ENCODE measurements at places on chromosomes 7 and 10. TPM values are rescaled to one million over a fixed set of nuclear protein-coding genes. Genes with fewer than 3 reads are reported as not detected.
A peak's percentile ranks its signal among the peaks of the same experiment; 100 is the strongest.

GRCh38 chr10:19785366-19785765, 30.9 kb upstream of the PLXDC2 start:
- DNase-seq, result no peak

DNA sequence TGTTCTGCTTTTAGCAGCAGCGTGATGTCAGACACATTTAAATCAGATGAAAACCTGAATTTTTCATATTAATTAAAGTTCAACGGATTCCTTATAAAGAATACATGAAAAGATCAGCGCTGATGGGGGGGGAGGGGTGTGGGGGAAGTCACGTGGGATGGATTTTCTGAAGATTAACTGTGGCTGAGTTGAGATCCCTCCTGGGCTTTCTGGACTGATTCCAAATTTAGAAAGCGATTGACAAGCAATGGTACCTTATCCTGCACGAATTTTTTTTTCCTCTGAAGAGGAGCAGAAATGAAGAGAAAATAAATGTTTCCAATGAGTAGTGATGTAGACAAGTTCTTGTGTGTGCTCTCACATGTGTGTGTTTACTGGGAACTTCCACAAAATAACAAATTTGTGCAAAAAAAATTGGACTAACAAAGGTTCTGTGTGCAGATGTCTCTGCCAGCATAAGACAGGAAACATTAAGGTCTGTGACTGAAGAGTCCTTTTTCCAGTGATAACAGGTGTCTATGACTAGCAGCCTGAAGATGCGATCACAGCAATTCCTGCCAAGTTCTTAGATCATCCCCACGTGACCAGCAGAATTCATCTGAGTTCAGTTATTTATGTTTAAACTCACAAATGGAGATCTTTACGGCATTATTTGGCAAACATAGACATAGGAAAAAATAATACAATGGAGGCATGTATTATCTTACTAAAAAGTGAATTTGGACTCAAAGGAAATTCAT, 585.2 kb upstream of the CELF2 start:
- DNase-seq, result no peak

GRCh38 chr7:1542841-1543747, 12.6 kb downstream of the MAFK start:
- no peak for DNase-seq

GRCh38 chr7:97022491-97023306, 1.9 kb downstream of the DLX5 start:
- no peak for DNase-seq

GRCh38 chr10:72808001-72808400, 85.5 kb upstream of the OIT3 start:
- no peak for DNase-seq

GRCh38 chr7:29878081-29878688, 71.9 kb downstream of the WIPF3 start:
- DNase-seq, result no peak

DNA sequence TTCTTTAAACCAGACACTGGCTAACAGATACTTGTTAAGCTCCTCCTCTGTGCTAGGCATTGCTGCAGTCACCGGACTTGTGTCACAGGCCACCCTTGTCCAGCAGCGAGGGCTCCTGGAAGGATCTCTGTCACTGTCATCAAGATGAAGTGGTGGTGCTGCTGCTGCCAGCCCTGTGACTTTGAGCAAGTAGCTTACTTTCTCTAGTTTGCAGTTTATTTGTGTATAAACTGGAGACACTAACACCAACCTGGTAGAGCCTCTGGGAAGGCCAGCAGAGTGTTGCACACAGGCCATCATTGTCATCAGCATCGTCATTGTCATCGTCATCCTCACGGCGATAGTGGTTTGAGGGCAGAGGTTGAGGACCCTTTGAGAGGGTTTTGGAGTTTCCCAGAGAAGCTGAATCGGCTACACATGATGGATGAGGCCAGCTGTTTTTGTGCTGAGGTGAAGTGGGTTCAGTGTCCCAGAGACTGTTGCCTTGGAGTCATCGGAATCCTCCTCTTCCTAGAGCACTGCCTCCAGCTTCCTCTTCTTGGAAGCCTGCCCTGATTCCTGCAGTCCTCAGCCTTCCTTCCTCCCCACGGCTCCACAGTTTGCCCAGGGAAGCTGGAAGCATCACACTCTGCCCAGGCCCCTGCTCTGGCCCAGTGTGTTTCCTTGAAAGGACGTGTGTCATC, 128.4 kb downstream of the GRK5 start:
- no peak for DNase-seq

GRCh38 chr7:103487419-103487818, 41.4 kb upstream of the SLC26A5 start:
- DNase-seq, result no peak

GRCh38 chr7:1025743-1026581, 18.4 kb upstream of the GPR146 start:
- DNase-seq, result no peak

DNA sequence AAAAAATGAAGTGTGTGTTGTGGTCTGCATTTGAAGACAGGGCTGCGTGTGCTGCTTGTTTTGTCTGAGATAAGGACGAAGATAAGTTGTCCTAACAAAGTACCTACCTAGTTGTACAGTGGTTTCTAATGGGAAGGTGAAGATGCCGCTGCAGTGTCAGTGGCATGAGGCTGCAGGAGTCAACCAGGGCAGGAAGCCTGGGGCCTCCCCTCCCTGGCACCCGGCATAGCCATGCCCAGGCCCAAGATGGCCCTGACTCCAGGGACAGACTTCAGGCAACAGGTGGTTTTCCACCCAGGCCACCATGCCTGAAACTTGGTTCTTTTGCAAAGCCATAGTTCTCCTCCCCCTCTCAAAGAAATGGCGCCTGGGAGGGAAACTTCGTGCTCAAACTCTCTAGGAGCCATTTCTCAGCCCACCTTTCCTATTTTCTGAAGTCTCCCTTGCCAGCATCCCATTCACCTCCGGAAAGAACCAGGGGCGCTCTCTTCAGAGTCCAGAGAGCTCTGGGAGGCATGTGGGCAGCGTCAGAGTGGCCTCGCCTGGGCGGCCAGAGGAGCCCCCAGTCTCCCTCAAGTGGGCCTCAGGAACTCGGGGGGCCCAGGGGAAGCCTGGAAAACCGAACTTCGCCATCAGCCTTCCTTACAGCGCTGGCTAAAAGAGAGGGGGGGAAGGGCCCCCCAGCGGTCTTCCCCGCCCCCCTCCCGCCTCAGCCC, 2.1 kb upstream of the KAT6B start:
- peak; percentile 21 for DNase-seq

CCL24 gene
- not detected for total RNA-seq

AKR1C8 gene
- total RNA-seq, result not detected

GJC3 gene
- not detected for total RNA-seq

UPK3B gene
- total RNA-seq, result 0.22 TPM

CPN1 gene
- total RNA-seq, result 0.20 TPM

OR2A12 gene
- not detected for total RNA-seq

MYOZ1 gene
- 1,364 TPM for total RNA-seq
